Fibroblast of gingiva (primary cell): ENCODE measurements at places on chromosomes 4 and X.

- no peak for DNase-seq
These were observed 69.1 kb downstream of the TET2 start for GRCh38 chr4:105215609-105216313.

GRCh38 chr4:104206784-104207183 lies 287.9 kb downstream of the CXXC4 start:
- no peak for DNase-seq

DNA sequence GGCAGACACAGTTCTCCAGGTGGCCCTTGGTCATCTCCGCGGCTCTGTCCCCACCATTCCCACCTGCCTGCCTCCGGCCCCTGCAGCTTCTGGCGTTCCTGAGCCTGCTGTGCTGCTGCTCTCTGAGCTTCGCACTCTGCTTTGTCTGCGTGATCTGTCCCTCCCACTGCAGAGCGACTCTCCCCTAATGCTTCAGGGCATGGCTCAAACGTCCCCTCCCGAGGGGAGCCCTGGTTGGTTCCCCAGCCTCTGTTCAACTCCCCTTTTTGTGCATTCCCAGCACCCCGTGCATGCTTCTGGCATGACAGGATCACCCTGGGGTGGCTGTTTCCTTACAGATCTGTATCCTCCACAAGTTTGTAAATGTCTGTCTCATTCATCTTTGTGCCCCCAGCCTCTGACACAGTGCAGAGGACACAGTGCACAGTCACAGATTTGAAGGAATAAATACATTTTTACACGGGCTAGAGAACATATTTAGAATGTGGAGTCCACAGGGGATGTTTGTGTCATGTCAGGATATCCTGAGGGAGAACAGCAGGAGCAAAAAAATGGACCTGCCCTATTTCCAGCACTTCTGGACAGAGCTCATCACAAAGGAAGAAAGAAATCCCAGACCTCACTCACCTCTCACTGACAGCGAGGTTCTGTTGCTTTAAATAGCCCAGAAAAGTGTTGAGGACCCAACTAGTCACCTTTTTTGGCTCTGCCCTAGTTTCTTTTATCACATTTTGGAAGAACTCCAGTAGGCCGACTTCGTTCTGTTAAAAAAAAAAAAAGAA lies 72.6 kb downstream of the GATB start:
- no peak for DNase-seq

DNA sequence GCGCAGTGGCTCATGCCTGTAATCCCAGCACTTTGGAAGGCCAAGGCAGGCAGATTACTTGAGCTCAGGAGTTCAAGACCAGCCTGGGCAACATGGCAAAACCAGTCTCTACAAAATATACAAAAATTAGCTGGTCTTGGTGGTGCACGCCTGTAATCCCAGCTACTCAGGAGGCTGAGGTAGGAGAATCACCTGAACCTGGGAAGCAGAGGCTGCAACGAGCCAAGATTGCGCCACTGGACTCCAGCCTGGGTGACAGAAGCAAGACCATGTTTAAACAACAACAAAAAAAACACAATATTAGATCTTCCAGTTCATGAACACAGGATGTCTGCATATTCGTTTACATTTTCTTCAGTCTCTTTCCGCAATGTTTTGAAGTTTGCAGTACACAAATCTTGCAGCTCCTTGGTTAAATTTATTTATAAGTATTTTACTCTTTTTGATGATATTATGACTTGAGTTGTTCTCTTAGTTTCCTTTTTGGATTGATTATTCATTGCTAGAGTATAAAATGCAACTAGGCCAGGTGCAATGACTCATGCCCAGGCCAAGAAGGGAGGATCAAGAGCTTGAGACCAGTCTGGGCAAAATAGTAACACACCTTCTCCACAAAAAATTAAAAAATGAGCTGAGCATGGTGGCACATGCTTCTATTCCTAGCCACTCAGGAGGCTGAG lies 30.4 kb upstream of the ABCG2 start:
- no peak for DNase-seq

GRCh38 chrX:152904151-152905080 lies 6.5 kb downstream of the ZNF185 start:
- DNase-seq = peak; percentile 15

- DNase-seq = peak; percentile 73
These were observed 68.8 kb upstream of the BCOR start for GRCh38 chrX:40166582-40166981.

- DNase-seq = no peak
These were observed 349.2 kb downstream of the IQCM start for GRCh38 chr4:149466446-149466845.

GRCh38 chr4:28835501-28835900 lies 1884.7 kb upstream of the PCDH7 start:
- no peak for DNase-seq

GRCh38 chr4:40886931-40887763 lies 137.4 kb downstream of the NSUN7 start:
- DNase-seq = no peak

DNA sequence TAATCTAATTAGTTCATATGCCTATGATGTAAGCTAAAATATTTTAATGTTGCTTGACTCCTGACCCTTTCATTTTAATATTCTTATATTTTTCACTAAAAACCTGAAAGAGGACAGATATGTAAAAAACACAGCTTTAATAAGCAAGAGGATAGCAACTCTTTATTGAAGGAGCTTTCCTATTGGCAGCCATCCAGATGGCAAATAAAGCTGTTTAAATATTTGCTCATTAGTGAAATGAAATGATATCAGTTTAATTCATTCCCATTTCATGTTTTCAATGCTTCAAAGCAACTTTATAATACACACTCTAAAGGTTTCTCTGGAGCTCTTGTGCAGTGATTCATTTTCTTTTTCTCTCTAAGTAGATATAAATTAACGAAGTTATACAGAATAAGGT lies 473.4 kb downstream of the PCDH7 start:
- no peak for DNase-seq

DNA sequence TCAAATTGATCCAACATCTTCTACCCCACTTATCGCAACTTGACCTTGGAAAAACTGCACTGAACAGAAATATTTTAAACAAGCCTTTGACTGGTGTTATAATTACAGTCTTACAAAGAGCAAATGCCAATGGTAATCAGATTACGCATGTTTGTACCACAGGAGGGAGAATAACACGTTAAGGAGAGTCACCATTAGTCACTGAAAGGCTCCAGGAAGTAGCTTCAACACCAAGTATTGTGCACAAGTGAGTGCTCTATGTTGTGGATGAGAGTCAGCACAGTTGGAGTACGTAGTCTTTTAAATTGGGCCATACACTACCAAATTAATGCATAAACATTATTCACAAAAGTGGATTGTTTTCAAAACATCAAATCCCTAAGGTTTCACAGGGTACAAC lies 1081.5 kb upstream of the TENM3 start:
- no peak for DNase-seq

GRCh38 chrX:133655275-133656265 lies 240.3 kb upstream of the GPC4 start:
- peak; percentile 69 for DNase-seq

- DNase-seq = peak; percentile 57
These were observed 154.4 kb downstream of the SHROOM3 start for GRCh38 chr4:76589402-76589801.

GRCh38 chr4:73080789-73081188 lies 11.3 kb upstream of the COX18 start:
- no peak for DNase-seq

- no peak for DNase-seq
These were observed 426.2 kb upstream of the MAGEB2 start for GRCh38 chrX:29788991-29789699.

DNA sequence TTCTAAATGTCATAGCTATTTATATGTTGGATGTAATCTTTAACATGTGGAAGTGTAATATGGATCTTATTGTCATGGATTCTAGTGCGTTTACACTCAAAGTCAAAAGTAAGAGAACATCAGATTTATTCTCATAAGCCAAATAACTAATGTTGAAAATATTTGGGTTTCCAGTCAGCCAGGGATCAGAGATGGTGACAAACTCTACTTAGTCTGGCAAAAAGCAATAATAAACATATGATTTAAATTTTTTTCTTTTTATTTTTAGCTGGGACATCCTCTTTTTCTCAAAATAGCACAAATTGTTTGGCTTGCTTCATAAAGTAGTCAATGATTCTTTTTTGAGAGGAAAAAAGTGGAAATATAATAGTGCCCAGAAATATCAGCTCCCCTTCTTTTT lies 392.3 kb downstream of the ARHGAP24 start:
- peak; percentile 64 for DNase-seq
